ENCODE measurements at places on chromosomes 12 and 14.

DNA sequence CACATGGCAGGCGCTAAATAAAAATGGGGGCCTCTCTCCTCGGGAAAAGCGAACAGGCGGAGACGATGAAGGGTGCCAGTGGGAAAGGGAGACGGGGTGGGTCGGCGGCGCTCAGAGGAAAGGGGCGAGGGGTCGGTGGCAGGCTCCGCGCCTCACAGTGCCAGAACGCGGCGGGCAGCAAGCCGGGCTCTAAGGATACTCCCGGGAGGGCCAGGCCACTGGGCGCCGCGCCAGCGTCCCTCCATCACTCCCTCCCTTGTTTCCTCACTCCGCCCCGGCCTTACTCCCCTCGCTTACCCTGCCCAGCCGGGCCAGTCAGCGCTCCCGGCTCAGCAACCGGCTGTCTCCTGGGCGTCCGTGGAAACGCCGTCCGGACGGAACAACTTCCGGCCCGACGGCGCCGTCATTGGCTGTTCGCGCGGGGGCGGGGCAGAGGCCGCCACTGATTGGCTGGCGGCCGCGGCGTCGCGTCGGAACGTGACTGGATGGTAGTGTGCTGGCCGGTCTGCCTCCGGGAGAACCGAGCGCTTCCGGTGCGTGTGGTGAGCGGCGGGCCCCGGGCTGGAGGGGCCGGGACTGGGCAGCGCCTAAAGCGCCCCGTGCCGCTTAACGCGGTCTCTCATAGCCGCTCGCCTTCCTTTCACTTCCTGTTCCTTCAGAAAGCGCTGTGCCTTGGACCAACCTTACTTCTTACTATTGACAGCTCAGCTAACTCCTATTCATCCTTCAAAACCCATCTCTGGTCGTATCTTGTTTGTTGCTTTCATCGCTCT, 53.0 kb downstream of the SLC25A47 start:
- DNase-seq: peak; percentile 95

DNA sequence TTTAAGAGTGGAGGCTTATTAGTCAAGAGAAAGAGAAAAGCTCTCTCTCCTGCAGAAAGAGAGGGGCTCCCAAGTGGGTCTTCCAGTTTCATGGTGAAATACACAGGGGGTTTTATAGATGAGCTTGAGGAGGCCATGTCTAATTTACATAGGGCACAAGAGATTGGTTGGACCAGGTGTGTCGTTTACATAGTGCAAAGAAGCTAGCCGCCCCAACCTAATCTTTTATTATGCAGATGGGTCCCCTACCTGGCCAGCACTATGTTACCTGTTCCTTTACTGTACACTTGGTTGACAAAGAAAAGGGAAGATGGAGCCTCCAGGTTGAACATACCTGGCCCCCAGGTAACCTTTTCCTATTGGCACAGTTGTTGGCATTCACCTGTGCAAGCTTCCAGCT, 195.0 kb downstream of the PIK3C2G start:
- no peak for DNase-seq

- DNase-seq: no peak
Observed at GRCh38 chr14:24335461-24336171, 745 bp upstream of the ADCY4 start.

- no peak for DNase-seq
Observed at GRCh38 chr14:72920008-72920407, 6.3 kb upstream of the DCAF4 start.

DNA sequence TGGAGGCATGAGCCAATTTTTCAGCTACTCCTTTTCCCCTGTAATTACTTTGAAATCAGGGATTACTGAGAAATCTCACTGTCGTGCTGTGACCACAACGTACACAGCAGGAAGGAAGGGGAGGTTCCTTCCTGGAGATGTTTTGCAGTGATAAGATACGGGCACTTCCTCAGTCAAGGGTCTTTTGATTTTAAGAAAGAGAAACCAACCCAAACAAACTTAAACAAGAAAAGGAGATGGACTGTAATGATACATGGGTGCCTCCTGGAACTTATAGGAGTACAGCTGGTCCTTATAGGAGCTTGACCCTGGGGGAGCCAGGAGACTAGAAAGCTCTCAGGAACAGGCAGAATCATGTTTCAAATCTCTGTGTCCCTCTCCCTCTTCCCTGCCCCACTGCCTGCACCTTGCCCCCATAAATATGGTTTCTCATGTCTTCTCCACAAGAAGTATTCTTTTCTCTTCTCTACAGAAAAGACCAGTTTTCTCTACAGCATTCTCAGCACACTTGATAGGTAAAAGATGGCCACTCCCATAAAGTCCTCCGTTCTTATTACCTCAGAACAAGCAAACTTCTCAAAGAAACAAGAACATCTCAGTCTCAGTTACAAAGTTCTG, 281.1 kb upstream of the AMIGO2 start:
- no peak for DNase-seq

GRCh38 chr12:94597268-94597667, 53.1 kb downstream of the TMCC3 start:
- DNase-seq: no peak

All from liver (tissue), 10 donors.